ENCODE measurements at places on chromosomes 3 and 15.

DNA sequence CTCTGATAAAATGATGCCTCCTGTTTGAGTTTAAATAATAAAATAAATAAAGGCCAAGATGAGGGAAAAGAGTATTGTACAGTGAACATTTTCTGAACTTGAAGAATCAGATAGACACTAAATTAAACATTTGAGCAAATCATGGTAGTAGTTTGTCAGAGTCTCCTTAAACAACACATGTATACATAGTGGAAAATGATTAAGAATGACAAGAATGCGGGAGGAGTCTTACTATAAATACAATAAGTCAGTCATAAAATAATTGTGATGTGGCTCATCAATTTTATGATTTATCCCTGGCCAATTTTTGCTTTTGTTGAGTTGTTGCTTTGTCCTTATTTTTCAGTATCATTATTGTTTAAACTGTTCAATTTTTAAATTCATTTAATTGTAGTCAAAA, 158.0 kb upstream of the TMC3 start:
- peak; percentile 59 for DNase-seq

DNA sequence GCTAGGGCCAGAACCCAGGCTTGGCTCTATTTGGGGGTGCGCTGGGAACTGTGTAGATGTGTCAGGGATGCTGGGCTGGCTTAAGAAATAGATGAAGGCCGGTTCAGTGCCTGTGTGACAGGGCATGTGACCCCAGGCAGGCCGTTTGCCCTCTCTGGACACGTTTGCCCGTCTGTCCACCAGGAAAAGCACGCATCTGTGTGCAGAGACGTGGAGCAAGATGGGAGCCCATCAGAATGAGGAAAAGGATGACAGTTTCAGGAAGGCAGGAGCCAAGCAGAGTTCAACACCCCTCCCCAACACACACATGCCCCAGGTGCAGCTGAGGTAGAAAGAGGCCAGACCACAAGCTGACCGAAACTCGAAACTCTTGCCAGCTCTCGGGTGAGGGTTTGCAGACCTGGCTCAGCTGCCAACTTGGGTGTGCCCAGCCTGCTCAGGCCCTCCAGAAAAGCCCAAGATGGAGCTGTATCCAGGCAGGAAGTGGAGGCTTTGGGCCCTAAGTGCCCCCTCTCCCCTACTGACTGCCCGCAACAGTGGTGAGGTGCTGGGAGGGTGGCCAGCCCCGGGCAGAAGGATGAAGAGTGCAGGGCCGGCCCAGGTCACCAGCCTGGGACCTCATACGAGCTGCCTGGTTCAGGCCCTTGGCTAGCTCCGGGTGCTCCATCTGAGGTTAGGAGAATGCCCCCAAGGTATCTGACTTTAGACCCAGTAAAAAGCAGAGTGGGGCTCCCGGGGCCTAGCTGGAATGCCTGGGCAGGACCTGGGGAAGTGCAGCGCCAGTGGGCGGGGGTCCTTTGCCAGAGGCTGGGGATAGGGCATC, 10.2 kb upstream of the MESP1 start:
- no peak for DNase-seq

GRCh38 chr3:194139071-194139813, 3.3 kb downstream of the HES1 start:
- DNase-seq, result peak; percentile 51

DNA sequence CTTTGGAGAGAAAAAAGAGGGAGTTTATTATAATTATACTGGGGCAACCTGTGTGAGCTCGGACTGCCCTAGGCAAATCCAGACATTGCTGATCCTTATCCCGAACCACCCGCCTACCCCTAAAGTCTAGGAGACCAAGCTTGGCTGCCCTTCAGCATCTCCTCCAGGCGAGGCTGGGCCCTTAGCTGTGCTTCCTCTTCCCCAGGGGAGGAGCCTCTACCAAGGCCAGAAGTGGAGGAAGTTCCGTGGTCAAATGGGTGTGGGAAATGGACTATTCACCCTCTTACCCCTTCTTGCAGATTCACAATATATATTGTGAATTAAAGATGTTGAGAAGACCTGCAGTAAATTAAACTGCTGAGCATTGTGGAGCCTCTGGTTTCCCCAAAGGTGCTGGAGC, 158.3 kb upstream of the HES1 start:
- no peak for DNase-seq

DNA sequence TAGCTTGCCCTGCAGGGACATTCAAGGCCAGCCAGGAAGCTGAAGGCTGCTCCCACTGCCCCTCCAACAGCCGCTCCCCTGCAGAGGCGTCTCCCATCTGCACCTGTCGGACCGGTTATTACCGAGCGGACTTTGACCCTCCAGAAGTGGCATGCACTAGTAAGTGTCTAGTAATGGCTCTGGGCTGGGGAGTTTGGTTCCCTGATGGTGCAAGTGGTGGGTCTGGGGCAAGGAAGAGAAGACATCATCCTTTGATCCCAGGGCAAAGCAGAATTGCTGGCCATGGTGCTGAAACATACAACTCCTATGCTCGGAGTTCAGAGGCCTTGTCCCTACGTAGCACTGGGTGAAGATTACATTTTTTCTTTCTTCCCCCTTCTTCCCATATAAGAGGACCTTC, 311.4 kb downstream of the EPHB1 start:
- DNase-seq, result no peak

GRCh38 chr3:162670181-162670580, 1173.6 kb downstream of the OTOL1 start:
- DNase-seq, result no peak

DNA sequence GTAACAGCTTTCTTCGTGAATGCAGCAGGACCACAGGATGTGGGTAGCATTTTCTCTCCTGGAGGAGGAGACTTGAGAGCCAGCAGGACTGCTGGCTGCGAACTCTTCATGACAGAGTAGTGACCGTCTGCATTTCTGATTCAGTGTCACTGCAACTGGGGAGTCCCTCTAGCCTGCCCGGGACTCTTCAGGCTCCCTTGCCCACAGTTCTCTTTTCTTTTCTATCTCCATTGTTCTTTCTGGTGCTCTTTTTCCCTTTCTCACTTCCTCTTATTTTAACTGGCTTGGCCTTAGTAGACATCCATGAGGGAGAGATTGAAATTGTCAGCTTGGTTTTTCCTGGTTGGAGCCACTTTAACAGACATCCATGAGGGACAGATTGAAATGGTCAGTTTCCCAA, 49.9 kb upstream of the P2RY1 start:
- no peak for DNase-seq

GRCh38 chr15:31077941-31078340, 23.6 kb downstream of the TRPM1 start:
- no peak for DNase-seq

- DNase-seq, result no peak
These were observed 1083.7 kb upstream of the CFAP20DC start for GRCh38 chr3:60133269-60134162.

DNA sequence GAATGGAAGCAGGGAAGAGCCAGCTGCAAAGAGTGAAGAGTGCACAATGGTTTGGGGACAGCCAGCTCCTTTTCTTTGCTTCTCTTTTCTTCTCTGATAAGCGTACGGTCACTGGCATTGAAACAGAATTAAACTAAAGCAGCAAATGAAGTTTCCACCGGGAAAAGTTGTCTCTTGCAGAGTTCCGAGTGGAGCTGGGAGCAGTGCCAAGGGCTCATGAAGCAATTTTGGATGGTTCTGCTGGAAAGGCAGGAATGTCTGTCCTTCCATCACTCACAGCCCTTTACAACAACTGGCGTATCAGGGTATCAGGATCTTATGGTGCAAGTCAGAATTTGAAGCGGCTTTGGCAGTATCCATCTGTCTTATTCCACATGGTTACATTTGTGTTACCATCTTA, 1042.9 kb downstream of the NTRK3 start:
- DNase-seq, result no peak

GRCh38 chr15:99438224-99438585, 127.6 kb upstream of the MEF2A start:
- DNase-seq, result no peak

Data from HCEC 1CT (cell line).